ENCODE measurements at places on chromosomes 12 and 14.
A peak's percentile ranks its signal among the peaks of the same experiment; 100 is the strongest.

- no peak for DNase-seq
Observed at GRCh38 chr14:67514203-67514607, 18.9 kb upstream of the PLEKHH1 start.

DNA sequence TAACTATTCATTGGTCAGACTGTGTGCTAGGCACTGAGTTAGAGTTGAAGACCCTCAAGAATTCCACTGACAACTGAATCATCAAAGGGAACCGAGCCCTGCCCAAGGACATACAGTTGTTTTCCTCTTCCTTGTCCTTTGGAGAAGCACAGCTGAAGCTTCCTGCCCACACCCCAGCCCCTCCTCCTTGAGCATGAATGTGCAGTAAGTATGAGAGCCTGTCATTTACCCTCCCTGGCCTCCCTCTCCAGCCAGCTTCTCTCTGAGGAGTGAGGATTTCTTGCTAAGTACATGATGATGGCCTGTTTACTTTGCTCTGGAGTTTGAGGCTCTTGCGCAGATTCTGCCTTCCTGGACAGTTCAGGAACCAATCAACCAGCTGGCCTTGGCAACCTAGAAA is 235.2 kb downstream of the CACNA1C start:
- DNase-seq, result peak; percentile 8

GRCh38 chr14:66070542-66071319 is 415.4 kb upstream of the CCDC196 start:
- peak; percentile 79 for DNase-seq

DNA sequence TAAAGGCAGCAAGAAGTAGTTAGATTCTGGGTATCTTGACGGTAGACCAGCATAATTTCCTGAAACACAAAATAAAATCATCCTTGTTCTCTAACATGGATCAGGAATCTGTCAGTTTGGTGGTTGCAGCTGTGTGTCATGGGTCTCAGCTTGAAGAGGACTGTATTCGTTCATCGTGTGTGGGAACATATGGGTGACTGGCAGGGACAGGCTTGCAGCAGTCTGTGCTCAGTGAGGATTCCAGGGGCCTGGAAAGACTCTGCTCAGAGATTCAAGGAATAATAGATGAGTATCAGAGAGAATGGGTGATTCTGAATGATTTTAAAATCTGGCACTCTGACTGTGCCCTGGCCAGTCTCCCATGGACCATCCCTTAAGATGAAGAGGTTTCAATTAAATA is 421.6 kb downstream of the APAF1 start:
- DNase-seq, result no peak

- DNase-seq, result no peak
Observed at GRCh38 chr12:32400114-32400672, 835 bp downstream of the FGD4 start.

DNA sequence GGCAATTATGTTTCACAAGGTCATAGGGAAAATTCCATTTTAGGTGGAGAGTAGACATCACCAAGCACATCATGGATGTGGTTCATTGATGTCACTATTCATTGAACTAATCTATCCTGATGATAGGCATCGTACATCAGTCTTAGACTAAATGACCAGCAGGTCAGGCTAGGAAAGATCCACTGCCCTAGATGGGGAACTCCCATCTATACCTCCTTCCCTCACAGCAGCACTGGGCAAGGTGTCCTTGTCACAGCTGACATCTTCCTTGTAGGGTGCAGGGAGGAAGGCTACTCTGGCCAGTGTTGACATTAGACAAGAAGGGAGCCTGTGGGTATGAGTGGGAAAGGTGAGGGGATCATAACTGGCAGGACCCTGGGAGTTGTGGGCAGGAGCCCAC is 63.8 kb upstream of the CAPRIN2 start:
- no peak for DNase-seq

GRCh38 chr12:123061441-123062205 is 81.1 kb downstream of the ARL6IP4 start:
- no peak for DNase-seq

- peak; percentile 66 for DNase-seq
Observed at GRCh38 chr14:93978735-93979134, 2.4 kb upstream of the ASB2 start.

DNA sequence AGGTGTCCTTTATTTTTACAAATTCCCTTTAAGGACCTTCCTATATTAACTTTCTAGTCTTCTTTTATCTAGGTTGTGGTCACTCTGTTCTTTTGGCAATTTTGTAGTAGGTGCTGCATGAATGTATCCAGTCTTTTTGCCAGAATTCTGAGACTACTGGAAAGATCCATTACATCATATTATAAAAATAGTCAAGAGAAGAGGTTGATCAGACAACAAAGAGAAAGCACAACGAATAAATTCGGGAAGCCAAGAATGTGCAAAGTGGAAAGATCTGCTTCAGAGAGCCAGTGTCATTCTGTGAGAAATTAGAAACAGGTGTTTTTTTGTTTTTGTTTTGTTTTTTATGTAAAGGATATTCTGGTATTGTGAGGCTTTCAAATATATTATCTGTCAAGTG is 15.8 kb upstream of the SLC16A7 start:
- no peak for DNase-seq

DNA sequence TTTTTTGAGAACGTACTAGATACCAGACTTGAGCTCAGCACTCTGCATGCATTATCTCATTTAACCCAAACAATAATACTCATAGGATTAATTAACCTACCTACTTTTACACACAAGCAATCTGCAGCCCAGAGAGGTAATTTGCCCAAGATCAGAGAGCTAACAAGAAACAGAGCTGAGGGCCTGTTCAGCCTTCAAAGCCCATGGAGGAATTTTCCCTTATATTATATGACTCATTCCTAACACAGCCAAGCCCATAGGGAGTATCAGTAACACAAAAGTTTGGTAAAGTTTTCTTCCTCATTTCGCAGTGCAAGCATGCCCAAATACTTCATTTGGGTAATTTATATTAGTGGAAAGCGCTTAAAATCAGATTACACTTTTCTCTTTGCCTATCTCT is 94.7 kb downstream of the GALC start:
- no peak for DNase-seq

- DNase-seq, result no peak
Observed at GRCh38 chr14:86847140-86847539, 1145.8 kb downstream of the GALC start.

GRCh38 chr12:89278169-89278568 is 74.1 kb downstream of the DUSP6 start:
- no peak for DNase-seq

- DNase-seq, result no peak
Observed at GRCh38 chr14:76430017-76430416, 54.1 kb downstream of the ESRRB start.

GRCh38 chr12:21665816-21666215 is 8.2 kb upstream of the LDHB start:
- DNase-seq, result no peak

- no peak for DNase-seq
Observed at GRCh38 chr12:59005193-59005955, 85.1 kb upstream of the LRIG3 start.

- no peak for DNase-seq
Observed at GRCh38 chr12:51528852-51529650, 62.0 kb upstream of the SCN8A start.

- no peak for DNase-seq
Observed at GRCh38 chr14:80315681-80316080, 104.4 kb upstream of the DIO2 start.

DNA sequence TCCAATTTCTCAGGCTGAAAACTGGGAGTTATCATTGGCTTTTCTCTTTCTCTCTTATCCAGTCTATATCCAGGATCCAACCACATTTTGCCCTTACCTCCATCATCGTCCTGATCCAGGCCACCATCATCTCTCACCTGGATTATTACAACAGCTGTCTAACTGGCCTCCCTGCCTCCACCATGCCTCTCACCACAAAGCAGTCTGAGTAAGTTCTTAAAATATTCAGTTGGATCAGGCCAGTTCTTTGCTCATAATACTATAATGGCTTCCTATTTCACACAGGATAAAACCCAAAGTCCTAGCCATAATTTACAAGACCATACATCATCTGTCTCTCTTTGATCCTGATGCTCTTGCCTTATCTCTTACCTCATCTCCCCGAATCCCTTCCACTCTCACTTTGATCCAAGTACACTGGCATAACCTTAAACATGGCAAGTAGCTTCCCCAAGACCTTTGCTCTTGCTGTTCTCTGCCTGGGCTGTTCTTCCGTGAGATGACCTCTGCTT is 133.4 kb upstream of the RAP1B start:
- DNase-seq, result no peak

DNA sequence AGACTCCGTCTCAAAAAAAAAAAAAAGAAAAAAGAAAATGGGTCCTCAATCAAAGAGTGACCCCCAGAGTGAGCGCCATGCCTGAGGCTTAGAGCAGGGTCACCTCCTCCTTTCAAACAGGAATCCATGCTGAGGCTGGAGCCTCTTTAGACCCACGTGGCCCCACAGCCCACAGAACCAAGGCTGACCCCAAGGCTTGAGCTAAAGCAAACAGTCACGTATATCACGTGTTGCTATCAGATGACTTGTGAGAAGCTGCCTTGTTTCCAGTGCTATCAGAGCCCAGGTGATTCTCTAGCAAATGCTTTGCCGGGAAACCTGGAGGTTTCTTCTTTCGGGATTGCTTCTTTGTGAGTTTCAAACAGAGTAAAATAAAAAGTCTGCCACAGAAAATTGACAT is 31.7 kb upstream of the DYNC1H1 start:
- DNase-seq, result no peak

GRCh38 chr12:93974252-93974651 is 174.1 kb upstream of the PLXNC1 start:
- DNase-seq, result no peak

- DNase-seq, result no peak
Observed at GRCh38 chr14:99873653-99874052, 80.4 kb downstream of the EML1 start.

- DNase-seq, result no peak
Observed at GRCh38 chr14:60878121-60878520, 102.8 kb downstream of the TRMT5 start.

GRCh38 chr12:128906485-128907137 is 53.3 kb downstream of the GLT1D1 start:
- DNase-seq, result no peak

DNA sequence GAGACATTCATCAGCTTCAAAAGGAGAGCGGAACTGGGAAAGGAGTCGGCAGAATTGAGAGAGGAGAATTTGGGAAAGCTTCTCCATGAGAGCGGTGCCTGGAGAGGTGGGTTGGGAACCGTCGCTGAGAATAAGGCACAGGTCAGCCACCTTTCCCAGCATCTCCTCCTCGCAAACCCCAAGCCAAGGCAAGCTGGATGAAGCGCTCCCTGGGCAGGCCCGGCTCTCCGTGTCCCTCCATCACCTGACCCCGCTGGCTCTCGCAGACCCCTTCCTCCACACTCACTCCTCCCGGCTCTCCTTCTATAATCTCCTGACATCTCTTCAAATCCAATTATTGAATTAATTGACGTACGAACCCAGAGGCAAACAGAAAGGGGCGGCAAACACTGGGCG is 18.9 kb upstream of the ATP5MC2 start:
- DNase-seq, result no peak

DNA sequence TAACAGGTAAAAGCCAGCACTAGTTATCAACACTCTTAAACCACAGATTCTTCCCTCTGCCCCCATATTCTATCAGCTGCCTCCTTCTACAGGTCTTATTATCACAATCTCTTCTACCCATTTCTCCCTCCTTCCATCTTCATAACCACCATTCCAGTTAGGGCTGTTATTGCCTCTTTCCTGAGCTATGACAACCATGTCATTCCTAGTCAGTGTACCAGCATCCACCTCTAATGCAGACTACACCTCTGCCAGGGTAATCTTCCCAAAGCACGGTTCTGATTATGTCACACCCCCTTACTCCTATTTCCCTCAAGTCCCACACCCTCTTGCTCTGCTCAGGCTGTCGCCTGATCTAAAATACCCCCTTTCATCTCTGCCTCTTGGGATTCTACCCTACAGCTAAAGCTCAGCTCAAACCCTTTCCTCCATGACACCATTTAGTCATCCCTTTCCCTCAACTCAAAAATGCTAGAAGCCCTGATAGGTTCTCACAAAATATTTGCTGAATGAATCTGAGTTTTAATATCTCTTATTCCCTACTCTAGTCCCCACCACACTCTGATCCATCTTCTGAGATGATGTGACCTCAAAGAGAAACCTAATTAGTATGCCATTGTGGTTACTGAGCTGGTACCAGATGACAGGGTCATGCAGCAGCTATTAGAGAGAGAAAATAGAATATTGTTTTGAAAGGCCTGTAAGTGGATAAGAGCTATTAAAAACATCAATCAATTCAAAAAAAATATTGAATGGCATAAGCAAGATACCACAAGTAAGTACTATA is 11.7 kb downstream of the RACGAP1 start:
- DNase-seq, result no peak

DNA sequence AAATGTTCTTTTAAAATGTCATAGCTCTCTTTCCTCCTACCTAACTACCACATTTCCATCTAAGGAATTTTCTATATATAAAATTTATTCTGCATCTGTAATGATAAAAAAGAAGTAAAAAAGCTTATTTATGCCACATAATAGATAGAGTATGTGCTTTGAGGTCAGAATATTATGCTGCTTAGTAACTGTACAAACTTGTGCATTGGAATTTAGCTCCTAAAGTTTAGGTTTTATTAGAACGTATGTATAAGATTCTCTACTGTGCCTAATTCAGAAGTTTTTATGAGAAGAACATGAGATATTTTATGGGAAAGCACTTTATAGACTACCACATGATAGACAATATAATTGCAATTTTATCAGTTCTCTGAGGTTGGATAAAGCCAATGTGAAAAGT is 384.6 kb downstream of the SLC16A7 start:
- no peak for DNase-seq

- no peak for DNase-seq
Observed at GRCh38 chr12:121968876-121969275, 50.5 kb downstream of the CFAP251 start.

- no peak for DNase-seq
Observed at GRCh38 chr12:38601949-38602348, 285.4 kb downstream of the ALG10B start.

GRCh38 chr12:114291389-114292060 is 114.4 kb downstream of the TBX5 start:
- DNase-seq, result no peak

DNA sequence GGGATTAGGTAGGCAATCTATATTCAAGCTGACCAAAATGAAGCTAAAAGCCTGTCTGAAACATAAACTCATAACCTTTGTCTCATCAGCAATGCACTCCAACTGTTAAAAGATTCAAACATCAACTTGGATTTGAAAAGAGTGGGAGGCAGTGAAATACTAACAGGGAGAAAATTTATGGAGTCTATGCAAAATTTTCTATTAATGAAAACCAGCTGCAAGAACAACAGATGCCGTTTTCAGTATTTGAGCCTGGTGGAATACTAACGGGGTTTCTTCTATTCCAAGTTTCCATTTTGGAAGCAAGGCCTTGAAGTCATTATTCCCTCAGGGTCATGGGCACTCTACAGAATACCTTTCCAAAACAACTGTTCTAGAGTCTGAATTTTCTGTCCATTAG is 88.3 kb downstream of the LRP6 start:
- DNase-seq, result no peak

- no peak for DNase-seq
Observed at GRCh38 chr12:52771088-52771487, 6.1 kb downstream of the KRT76 start.

- no peak for DNase-seq
Observed at GRCh38 chr12:28568118-28568517, 377.9 kb downstream of the CCDC91 start.

GRCh38 chr14:21860172-21860571 is 186.6 kb upstream of the OR4E1 start:
- no peak for DNase-seq

All from activated T-cell treated with anti-CD3 and anti-CD28 coated beads, Interleukin-2, amount 50 U/mL, for 24 hours (primary cell).